ENCODE measurements at places on chromosomes 3 and 15. TPM values are rescaled to one million over a fixed set of nuclear protein-coding genes. Genes with fewer than 3 reads are reported as not detected.

GRCh38 chr3:171472552-171472951, 12.3 kb upstream of the TNIK start:
- DNase-seq: no peak

- no peaks in the 10 kb centered on the region for H3K36me3 ChIP-seq
- no peak overlapping the region for H3K4me3 ChIP-seq
- no peak for DNase-seq
- H3K27ac ChIP-seq: no peak overlapping the region
- 0 out of 2 replicates have a peak, but pooled peaks cover 5% of the 10 kb centered on the region for H3K4me1 ChIP-seq
Observed at GRCh38 chr3:139198186-139198585, 145.6 kb upstream of the MRPS22 start.

GRCh38 chr3:5565026-5565425, 377.5 kb downstream of the EDEM1 start:
- H3K27ac ChIP-seq: no peak overlapping the region
- H3K4me1 ChIP-seq: no peaks in the 10 kb centered on the region
- no peaks in the 10 kb centered on the region for H3K27me3 ChIP-seq
- no peaks in the 10 kb centered on the region for H3K36me3 ChIP-seq

- H3K4me1 ChIP-seq: no peaks in the 10 kb centered on the region
- H3K27me3 ChIP-seq: peaks cover 5% of the 10 kb centered on the region
- no peak overlapping the region for H3K27ac ChIP-seq
- no peak overlapping the region for H3K4me3 ChIP-seq
- no peak for DNase-seq
Observed at GRCh38 chr15:92579931-92580470, 75.6 kb downstream of the FAM174B start.

DNA sequence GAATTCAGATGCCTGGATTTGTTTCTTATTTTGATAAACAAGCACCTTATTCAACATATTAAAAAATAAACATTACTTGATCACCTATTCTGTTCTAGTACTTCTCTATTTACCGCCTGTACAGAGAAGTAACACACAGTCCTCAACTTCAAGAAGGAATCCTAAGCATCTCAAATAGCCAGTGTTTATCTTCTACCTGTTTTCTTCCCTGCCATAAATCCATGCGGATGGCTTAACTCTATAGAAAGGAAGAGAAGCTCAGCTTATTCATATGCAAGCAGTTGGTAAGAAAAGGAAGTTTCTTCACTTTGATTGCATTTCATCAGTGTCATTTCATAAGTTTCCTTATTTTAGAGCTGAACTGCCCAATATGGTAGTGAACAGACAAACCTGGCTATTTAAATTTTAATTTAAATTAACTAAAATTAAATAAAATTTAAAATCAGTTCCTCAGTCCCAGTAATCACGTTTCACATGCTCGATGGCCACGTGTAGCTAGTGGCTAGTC, 210.0 kb upstream of the PEX5L start:
- H3K4me1 ChIP-seq: no peaks in the 10 kb centered on the region
- H3K27ac ChIP-seq: no peak overlapping the region
- no peak for DNase-seq

DNA sequence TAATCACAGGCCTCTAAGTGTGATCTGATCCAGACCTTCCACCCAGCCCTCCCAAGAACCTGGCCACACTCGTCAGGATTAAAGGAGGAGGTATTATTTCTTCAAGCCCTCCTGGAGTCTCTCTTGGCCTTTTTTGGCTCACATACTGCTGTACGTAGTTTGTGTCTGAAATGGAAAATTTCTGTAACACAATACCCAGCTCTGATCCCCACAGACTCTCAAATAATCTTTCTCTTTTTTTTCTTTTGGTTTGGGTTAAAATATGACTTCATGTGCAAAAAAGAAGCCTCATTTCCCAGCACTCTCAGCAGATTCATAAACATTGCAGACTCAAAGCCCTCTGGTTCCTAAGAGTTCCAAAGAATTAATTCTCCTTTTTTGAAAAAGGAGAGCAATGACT, 96.5 kb upstream of the PHLDB2 start:
- H3K4me3 ChIP-seq: no peak overlapping the region
- no peaks in the 10 kb centered on the region for H3K27me3 ChIP-seq
- H3K4me1 ChIP-seq: peaks cover 24% of the 10 kb centered on the region
- H3K36me3 ChIP-seq: no peaks in the 10 kb centered on the region

The WDR93 gene
- total RNA-seq: not detected

The PRTG gene
- 50.3 TPM for total RNA-seq
